Fibroblast of skin of abdomen (primary cell): ENCODE measurements at places on chromosomes 5 and 9.

DNA sequence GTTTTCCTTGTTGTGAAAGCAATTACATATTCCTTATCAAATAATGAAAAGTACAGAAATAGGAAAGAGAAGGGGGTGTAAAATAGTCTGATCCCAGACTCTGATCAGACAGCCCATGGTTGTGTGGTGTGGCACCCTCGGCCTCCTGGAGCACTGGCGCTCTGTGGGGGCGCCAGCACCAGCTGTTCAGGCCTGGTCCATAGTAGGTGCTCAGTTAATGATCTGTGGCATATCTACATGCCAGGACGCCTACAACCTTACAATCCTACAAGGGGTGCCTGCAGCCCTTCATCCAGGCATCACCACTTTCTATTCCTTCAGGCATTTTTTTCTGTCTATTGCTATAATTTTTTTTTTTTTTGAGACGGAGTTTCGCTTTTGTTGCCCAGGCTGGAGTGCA, 16.6 kb downstream of the MIGA2 start:
- DNase-seq = no peak

GRCh38 chr5:66680221-66680620, 84.0 kb downstream of the MAST4 start:
- DNase-seq = no peak

- no peak for DNase-seq
Observed at GRCh38 chr5:37727238-37727637, 112.6 kb downstream of the GDNF start.

DNA sequence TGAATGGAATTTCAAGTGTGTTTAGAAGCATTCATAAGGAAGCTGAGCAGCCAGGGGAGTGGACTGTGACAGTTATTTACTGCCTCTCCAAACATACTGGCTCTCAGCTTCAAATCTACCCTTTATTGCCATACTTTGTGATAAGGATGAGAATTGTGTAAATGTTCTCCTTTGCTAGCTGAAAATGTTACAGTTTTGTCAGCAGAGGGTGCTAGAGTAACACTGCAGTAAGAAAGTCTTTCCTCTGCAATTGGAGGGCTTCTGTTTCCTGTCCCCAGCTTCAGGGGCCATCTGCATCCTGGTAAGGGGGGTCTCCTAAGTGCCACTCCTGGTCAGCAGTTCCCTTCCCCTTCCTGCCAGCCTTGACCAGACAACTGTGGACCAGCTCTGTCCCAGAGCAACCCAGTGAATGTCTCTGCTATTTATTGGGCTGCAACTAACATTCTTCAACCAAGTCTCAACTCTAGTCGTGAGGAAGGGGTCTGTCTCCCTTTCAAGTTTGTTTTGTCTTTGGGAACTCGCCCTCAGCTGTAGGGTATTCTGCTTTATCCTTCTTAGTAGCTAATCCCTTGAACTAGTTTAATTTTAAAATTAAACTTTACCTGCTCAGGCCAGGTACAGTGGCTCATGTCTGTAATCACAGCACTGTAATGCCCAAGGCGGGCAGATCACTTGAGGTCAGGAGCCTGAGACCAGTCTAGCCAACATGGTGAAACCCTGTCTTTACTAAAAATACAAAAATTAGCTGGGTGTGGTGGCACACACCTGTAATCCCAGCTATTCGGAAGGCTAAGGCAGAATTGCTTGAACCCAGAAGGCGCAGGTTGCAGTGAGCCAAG, 45.3 kb downstream of the RAPGEF6 start:
- peak; percentile 59 for DNase-seq

DNA sequence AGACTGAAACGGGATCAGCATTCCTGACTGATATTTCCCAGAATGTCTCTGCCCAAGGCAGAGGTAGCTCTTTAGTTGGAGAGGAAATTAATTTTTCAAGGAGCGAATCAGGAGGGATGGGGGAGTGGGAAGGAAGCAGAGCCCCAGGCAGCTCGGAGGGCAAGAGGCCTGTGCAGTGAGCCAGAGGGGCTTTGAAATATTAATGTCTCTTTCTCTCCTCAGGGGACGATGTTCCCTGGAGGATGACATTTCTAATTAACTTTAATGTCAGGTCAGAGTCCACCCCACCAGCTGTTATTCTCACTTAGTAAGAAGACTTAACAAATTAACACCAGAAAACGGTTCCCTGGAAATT, 45.6 kb downstream of the SLC6A7 start:
- DNase-seq = no peak

DNA sequence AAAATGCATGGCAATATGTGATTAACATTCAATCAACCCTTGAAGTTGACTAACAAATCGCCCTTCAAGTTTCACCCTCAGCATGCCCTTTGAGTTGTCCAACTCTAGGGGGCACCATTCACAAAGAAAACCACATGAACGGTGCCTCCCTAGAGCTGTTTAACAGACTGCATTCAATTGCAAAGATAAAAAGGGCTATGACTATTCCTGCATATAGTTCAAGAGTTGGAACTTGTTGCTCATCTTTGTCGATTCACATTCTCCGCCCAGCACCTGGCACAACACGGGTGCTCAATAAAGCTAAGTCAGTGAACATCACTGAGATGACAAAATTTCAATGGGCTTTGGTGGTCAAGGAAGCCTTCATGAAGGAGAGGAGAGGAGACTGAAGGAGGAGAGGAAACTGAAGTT, 69.6 kb upstream of the SLC30A5 start:
- DNase-seq = peak; percentile 29

- no peak for DNase-seq
Observed at GRCh38 chr5:88657136-88657535, 225.8 kb downstream of the MEF2C start.

DNA sequence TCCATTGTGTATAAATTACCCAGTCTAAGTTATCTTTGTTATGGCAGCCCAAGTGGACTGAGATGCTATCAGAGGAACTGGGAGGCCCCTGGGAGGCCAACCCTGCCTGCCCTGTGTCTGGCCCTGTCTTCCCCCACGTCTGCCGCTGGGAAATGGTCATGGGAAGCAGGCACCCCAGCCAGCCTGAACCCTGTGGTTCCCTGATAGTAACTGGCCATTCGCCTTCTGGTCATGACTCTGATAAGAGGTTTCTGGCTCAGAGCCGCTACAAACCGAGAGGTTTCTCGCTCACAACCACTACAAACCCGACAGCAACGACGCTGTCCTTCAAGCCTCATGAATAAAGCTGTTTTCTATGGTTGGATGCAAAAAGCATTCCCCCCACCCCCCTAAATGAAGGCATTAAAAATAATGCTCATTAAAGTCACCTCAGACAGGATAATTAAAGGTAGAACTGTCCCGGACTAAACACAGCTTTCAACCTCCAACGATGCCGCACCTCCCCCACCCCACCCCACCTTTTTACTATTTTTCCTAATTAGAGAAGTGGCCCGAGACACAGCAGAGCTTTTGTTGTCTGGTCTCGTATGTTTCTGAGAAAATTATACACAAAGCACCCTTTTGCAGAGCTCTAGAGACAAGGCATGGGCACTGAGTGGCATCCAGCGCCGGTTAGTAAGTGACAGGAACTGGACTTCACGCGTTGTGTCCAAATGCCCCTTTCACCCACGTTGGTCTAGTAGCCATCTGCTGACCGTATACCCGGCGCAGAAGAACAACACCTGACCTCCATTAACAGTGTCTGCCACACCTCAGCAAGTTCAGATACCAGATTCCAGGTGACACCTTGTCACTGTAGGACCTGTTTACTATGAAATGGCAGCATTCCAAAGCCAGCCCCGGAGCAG, 140.8 kb downstream of the COL23A1 start:
- DNase-seq = no peak

GRCh38 chr5:151081431-151082281, 822 bp upstream of the TNIP1 start:
- peak; percentile 81 for DNase-seq

DNA sequence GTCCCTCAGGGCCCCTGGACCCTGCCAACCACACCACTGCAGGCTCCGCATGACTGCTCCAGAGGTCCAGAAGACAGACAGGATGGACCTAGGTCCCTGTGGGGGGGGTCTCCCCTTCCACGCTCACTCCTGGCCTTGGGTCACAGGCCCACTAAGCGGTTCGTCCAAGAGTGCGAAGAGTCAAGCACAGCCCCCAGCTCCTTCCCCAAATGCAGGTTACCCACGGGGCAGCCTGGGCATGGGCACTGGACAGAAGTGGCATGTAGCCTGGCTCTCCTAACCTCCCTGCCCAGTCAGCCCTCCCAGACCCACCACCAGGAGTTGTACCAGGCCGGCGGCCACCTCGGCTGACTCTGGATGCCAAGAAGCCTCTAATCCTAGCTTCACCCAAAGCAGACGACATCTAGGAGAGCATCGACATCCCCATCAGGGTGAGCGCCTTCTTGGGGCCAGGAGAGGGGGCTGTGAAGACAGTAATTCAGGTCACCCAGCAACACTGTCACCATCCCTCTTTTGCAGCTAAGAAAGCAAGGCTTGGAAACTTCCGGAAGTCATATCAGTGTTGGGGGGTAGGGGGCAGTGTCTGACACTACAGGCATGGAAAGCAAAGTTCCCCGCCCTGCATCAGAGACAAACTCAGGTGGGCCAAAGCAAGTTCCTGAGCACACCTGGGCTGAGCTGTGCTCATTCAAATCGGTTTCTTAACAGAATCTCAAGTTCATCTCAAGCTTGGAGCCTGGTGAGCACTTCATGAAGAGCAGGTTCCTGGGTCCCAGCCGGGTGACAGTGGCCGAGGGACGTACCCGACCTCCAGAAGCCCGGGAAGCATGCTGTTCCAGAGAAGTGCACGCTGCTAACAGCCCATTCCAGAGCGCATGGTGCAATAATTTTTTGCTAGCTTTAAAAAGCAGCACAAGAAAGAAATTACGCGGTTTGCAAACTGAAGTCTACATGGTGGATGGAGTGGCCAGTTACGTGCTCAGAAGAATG, 68.7 kb downstream of the SEMA4D start:
- DNase-seq = no peak

DNA sequence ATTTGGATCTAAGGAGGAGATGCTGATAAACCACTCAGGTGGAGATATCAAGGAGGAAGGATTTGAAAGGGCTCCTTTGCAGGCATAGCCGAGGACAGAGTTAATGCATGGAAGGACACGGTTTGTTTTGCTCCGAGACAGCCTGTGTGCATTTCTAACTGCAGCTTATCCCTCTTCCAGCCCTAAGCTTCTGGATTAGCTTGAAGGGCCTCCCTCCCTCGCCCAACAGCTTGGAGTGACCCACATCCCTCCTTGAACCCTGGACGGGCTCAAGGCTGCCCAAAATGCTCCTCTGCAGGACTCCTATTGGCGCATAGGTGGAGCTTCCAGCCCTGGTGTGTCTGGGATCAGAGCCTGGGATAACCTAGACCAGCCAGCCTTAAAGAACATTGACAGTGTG, 66.7 kb downstream of the PPARGC1B start:
- DNase-seq = no peak

DNA sequence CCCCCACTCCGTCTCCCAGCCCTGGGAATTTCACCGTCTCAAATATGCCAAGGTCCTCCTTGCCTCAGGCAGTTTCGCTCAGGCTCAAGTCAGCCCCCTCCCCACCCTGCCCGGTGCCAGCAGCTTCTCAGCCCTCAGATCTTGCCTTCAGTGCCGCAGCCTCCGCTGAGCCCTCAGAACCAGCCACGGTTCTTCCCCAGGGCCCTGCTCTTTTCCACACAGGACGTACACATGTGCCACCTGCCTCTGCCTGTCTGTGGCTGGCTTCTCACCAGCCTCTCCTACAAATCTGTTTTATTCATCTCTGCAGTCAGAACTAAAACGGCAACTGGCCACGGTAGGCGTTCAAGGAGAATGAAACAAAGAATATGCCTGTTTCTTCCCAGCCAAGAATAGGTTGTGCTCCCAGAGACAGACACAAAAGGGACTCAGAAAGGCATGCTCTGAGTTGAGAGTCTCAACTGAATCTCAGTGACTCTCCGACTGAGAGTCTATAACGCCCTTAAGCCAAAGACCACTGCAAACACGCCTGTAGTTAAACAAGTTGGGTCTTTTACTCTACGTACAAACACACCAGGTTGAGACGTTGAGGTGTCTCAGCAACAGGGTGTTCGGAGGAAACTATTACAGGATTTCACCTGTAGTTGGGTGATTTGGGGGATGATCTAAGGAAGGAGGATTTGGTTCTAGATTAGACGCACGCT, 10.6 kb upstream of the GRIN1 start:
- DNase-seq = no peak

DNA sequence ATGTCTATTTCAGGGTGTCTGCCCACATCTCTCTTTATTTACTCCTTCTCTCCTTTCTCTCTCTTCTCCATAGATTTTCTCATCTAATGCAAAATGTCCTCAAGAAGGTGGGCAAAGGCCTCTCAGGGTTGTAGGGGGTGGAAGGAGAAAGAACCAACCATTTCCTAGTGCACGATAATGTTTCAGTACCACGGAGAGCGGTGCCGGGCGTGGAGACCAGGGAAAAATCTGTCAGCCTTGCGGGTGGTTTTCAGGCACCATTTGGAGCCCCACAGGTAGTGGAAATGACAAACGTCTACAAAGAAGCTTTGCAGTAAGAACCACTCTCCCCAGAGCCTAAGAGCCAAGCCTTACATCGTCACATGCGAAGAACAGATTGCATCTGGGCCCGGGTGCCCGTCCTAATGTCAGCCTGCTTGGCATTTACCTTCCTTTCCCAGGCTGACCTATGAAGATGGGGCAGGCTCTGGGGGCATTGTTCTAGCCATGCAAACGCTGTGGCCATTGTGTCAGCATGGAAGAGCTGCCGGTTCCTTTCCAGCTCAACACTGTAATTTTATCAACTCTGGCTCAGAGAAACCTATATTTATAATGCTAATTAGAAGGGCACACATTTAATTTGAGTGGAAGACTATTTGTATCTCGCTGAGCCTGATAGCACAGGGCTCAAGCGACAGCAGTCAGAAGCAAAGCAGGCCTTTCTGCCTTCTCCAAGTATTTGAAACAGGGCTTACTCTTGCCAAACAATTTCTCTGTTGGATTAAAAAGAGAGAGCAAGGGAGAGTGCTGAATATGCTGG, 430.1 kb upstream of the WWC1 start:
- DNase-seq = no peak

DNA sequence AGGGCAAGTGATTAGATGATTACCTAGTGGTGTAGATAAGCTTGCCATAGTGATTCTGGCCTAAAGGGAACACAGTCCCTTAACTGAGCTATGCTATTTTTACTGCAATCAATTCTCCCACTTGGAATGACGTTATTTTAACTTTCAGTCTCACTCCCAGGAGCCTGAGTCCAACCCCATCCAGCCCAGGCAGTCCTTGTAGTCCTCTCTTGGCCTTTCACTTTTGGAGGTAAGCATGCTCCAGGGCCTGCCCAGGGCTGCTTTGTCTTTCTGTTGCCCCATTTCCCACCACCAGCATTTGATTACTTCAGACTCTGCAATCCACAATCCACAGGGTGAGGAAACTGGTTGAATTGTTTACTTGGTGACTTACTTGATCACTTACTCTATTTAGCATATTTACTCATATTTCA, 233.0 kb downstream of the CD180 start:
- no peak for DNase-seq

GRCh38 chr9:108316066-108316465, 539.7 kb downstream of the ACTL7B start:
- DNase-seq = no peak
